ENCODE measurements at places on chromosomes 1 and 21.

DNA sequence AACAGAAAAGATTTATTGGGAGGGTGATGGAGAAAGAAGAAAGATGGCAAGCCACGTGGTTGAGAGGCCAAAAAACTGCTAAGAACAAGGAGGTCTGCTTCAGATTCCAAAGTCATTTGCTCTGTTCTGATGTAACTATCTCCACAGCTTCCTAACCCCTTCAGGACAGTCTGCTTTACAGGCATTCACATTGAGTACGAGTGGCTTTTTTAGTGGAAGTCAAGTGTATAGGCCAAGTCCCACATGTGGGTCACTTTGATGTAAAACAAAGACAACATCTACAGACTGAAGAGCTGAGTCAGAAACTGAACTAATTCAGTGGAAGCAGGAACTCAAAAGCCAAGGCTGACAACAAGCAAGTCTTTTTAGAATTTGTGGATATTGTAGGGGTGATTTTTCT, 128.7 kb upstream of the F3 start:
- no peak for DNase-seq

DNA sequence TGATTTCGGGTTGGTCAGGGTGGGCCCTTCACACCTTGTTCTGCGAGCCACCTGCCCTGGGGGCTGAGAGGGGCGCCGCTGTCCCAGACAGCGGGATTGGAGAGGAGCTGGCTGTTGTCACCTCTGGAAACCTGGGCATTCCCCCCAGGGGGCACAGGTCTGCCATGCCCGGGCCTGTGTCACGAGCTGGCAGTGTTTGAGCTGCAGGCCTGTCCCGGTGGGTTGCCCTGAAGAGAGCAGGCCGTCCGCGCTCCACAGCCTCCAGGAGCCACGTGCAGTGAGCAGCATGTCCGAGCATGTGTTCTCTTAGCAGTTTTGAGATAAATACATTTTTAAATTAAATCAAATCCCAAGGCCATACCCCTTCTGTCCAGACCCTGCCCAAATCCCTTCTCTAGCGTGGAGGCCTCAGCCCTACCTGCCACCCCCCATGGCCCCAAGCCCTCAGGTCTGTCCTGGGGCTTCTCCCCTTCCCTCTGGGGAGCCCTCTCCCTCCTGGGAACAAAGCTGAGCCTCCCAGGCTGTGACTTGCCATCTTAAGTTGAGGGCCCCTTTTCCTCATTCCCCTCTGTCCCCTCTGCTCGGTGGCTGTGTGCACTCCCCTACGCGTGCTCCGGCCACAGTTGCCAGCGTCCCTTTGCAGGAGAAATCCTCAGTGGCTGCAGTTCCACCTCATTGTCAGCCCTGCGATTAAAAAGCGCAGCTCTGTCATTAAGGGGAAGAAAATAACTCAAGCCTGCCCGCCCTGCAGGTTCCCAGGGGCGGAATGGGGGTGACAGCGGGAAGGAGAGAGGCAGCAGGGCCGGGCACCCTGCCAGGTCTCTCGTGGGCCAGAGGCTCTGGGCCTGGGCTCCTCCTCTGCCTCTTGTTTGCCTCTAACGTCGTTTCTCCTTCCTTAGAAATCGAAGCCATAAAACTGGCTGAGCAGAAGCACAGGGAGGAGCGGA, 26.6 kb downstream of the SLX9 start:
- DNase-seq = no peak

DNA sequence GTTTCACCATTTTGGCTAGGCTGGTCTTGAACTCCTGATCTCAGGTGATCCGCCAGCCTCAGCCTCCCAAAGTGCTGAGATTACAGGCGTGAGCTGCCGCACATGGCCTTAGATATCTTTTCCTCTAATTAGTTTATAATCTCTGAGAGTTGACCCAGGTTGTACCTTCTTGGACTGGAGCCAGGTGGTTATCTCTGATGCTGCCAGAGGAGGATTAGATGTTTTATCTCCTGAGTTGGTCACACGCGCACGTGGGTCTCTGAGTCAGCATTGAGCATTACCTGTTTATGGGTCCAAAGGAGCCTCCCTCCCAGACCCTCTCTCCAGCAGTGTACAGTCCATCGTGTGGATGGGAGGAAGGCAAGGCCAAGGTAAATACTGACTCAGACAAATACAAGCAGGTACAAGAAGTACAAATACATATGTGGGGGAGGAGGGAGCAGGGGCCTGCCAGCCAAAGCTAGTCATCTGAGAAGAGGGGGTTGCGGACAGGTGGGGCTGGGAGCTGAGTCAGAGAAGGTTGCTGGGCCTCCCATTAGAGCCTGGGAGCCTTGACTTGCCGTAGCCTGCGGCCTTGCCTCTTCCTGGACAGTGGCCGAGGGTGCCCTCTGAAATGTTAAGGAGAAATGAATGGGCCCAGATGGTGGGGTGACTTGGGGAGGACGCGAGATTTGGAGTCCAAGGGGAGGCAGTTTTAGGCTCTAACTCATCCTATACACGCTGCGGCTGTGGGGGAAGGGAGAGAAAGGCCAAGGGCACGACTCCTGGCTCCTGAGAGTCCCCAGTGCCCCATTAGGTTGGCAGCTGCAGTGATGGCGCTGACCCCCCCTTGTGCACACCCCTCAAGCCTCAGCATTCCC, 13.1 kb downstream of the IL6R start:
- no peak for DNase-seq

DNA sequence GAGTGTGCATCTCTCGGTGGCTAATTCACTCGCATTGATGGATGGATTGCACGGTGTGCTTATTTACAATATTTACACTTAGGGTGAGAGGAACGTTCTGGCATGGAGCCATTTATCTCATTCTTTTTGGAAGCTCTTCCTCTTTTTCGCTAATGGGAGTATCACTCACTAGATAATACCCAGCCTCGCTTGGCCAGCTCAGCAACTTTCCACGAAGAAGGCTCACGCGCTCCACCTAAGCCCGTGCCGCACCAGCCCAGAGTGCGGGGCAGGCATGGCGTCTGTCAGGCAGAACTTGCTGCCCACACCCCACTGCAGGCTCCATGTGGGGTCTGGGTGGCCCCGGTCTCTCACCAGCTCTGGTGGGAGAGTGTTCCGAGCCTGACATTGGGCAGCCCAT, 484.9 kb downstream of the NPHP4 start:
- DNase-seq = no peak

GRCh38 chr21:35520302-35520701, 471.2 kb upstream of the RUNX1 start:
- DNase-seq = no peak

DNA sequence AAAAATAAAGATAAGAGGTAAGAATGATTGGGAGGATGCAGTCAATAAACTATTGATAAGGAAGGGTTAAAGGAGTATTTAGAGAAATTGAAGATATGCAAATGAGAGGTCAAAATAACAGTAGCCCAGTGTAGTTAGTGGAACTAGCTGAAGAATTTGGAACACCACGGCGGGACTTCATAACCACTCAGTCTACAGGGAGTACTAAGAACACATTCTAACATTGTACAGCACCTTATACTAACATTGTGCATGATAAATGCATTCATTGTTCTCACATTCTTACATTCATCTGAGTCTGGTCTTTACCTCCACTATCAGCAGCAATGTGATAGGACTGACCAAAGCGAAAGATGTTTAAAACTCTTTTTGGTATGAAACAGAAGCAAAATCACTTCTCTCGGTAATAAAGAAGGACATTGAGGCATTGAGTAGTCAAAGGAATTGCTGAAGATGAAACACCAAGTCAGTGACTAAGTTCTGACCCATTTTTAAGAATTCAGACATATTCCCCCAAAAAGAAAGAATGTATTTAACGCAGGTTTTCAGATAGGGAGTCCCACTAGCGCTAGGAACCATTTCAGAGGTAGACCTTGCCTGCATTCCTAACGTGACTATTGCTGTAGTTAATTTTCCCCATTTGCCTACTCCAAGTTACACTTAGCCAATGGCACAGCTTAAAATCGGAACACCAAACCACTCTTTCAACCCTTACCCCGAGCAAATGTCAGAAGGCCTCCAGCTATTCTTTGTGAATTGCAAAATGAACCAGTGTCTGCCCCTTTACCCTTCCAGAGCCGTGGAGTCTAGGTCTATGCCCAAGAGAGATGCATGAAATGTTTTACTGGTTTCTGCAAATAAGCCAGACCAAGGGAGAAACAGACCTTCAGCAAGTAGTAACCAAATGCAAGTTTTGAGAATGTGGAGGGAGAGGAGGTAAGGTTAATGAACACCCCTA, 108.8 kb upstream of the IRF2BP2 start:
- DNase-seq = no peak

DNA sequence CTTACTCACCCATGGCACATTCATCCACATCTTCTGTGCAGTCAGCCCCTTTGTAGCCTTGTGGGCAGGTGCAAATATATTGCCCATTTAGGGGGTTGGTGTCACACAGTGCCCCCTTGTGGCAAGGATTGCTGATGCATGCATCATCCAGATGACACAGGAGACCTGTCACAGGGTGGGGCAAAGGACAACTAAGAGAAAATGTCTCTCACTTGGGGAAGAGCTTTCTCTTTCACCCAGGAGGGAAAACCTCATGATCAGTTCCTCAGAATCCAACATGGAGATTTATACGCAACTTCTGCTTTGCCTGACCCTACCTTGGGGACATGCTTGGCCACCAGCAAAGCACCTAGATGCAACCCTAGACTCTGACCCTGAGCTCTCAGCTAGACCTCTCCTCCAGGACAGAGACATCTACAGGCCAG, 71.8 kb upstream of the ADAM30 start:
- DNase-seq = peak; percentile 55

DNA sequence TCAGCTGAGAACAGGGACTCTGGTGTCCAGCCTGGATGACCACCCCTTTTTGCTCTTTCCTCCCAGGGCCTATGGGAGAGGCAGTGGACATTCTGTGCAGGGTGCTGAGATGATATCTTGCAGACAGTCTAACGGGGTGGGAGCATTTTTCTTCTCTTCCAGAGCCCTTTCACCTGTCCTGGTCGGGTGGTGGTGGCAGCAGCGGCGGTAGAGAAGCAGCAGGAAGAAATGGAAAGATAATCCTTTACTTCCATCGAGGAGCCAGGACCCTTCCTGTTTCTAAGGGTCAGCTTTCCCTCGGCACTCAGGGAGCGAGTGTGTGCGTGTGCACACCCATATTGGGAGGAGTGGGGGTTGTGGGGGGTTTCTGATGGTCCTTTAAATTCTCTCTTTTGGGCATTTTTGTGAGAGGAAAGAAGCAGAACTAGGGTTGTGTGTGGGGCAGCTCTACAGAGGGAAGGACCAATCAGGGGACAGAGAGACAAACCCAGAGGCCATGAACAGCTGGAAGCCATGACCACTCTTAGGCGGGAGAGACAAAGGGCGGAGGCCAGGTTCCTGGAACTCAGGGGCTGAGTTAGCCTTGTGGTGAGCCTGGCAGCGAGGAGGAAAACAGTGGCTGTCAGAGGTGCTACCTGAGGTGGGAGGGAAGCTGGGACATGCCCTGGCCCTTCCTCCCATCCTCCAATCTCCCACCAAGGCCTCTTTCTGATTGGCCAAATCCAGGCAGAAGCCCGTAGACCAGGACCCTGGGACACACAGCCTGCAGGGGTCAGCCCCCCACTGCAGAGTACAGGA, 31.2 kb upstream of the CSF3R start:
- no peak for DNase-seq

DNA sequence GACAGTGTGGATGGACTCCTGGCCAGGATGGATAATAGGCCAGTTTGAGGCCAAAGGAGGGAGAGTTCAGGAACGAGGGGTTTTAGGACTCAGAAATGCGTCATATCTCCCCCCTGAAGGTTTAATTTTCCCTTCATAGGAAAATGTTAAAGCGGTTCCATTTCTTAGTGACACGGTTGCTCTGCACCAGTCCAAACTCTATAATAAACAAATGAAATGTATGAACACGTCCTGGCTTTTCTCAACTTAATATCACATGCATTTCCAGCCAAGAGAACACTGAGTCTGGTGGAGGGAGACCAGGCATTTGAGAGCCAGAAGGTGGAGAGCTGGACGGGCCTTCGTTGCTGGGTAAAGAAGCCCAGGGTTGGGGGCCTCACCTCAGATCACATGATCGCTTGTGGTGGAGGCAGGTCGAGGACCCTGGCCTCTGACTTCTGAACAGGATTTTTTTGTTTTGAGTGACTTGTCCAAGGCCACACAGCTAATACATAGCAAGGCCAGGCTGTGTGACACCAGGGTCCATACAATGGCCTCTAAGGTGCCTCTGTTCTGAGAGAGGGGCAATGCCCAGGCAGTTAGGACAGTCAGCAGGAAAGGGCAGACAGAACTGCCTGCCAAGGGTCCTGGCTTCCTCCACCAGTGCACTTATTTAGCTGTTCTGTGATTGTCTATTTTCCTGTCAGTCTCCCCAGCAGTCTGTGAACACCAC, 11.4 kb downstream of the SLC1A7 start:
- DNase-seq = no peak

DNA sequence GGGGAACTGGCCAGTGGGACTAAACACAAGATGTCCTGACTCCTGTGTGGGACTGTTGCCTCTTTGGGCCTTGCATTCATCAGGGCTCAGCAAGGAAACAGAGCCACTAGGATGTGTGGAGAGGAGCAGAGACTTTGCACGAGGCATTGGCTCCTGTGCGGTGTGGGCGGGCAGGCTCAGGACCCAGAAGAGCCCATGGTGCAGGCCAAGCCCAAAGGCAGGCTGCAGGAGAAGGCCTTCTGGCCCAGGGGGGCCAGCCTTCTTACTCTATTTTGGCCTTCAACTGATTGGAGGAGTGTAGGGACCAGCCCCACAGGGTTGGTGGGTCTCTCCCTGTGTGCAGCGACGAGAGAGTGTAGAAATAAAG, 23.5 kb downstream of the LRRC3 start:
- DNase-seq = no peak

- DNase-seq = no peak
These were observed 150.8 kb downstream of the PEX14 start for GRCh38 chr1:10625554-10625953.

DNA sequence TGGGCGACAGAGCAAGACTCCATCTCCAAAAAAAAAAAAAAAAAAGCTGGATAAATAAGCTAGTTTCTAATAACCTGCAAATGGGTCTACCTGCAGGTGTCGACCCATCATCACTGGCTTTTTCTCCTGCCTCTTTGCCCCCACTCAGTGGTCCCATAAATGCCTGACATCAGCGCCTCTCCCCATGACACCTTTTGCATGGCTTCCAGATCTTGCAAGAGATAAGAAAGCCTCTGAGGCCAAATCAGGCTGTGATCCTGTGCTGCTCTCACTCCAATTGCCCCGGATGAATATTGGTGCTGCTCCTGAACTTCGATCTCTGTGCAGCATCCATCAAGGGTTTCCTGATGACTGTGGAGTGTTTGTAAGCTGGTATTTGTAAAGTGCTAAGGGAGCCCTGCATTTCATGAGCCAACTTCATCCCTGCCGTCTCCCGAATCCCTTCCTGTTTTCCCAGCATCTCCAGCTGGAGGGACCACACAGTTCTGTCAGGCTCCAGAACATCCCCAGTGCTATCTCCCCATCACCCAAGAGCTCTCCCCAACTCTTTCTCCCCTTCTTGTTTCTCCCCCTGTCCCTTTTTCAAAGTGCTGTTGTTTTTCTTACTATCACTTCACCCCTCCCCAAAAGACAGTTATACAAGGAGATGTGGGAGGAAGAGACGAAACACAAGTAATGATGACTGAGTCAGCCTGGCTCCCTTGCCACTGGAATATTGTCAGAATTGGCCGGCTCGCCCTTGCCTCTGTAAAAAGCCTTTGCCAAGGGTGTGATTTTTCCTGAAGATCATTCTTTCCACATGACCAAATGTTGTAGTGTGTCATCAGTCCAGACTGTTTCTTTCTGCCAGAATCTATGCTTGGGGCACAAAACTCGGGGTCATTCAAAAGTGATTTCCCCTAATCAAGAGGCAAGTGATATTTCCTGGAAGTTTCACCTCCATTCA, 2.8 kb upstream of the EFHD2 start:
- no peak for DNase-seq

- no peak for DNase-seq
These were observed 1753.4 kb downstream of the MRPL39 start for GRCh38 chr21:23853796-23854379.

- DNase-seq = no peak
These were observed 109.0 kb downstream of the FAF1 start for GRCh38 chr1:50851034-50851433.

All from stimulated activated CD8-positive, alpha-beta memory T cell treated with anti-CD3 and anti-CD28 coated beads, Interleukin-7, amount 100 ng/mL, for 1 hour (primary cell).